ENCODE measurements at places on chromosomes 7 and 10. TPM values are rescaled to one million over a fixed set of nuclear protein-coding genes. Genes with fewer than 3 reads are reported as not detected.

Gene IL6
- total RNA-seq = 0.87 TPM

Gene NPC1L1
- not detected for total RNA-seq

Gene NEUROD6
- not detected for total RNA-seq

Gene PALD1
- 112 TPM for total RNA-seq

Gene HOXA9
- 2.0 TPM for total RNA-seq

Gene CAV1
- 1,079 TPM for total RNA-seq

Gene PRLHR
- not detected for total RNA-seq

Gene SLC25A13
- total RNA-seq = 23.2 TPM

Gene PRSS37
- not detected for total RNA-seq

DNA sequence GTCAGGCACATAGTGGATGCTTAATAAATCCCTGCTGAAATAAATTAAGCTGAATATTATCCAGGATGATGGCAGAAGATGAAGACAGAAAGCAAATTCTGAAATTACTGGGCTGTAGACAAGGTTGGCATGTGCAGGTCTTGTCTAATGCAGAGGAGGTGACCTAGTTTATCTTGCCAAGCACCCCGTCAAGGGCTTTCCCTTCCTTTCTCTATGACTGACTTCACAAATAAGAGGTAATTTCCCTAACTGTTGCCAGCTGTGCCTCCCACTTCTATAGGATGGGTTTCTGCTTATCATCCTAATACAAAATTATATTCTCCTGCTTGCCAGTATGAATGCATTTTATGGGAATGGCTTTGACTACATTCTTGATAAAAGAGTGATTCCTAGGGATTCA is 38.0 kb downstream of the LHFPL3 start:
- no peak for DNase-seq

- no peak for DNase-seq
Observed at GRCh38 chr10:59595593-59595992, 114.1 kb downstream of the SLC16A9 start.

DNA sequence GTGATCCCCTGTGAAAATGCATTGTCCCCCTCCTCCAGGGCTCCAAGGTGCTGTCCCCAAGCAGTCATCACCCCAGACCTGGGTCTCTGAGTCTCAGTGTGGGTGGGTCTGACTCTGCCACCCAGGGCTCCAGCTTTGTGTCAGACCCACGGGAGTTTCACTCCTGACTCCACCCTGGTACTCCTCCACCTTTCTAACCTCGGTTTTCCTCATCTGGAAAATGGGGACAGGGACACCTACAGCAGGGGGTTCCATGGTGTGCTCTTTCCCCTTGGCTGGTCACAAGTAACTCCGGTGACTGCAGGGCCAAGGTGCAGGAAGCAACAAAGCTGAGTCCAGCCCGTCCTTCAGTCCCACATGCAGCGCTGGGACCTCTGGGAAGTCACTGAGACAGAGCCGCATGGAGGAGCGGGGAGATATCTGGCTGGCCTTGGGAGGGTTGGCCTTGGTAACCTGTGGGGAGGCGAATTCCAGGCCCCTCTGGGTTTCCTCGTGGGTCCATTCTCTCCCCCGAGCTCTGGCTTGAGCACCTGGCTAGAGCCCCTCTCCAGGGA is 41.8 kb upstream of the RABGEF1 start:
- no peak for DNase-seq

DNA sequence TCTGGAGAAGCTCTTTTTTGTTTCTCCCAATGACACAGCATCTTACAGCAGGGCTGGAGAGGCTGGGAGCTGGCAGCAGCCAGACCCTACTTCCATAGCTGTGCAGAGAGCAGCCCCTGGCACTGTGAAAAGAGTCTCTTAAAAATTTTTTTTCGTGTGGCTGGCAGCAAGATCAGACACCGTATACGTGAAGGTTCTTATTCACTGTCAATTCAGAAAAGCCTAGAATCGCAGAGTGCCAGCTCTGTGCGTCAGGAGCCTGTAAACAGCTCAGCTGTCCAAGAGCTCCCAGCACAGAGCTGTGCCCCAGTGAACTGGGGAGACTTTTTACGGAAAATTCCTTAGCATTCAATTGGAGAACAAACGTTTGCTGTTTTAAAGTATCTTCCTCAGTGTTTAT is 6.5 kb downstream of the BAG3 start:
- DNase-seq = no peak

DNA sequence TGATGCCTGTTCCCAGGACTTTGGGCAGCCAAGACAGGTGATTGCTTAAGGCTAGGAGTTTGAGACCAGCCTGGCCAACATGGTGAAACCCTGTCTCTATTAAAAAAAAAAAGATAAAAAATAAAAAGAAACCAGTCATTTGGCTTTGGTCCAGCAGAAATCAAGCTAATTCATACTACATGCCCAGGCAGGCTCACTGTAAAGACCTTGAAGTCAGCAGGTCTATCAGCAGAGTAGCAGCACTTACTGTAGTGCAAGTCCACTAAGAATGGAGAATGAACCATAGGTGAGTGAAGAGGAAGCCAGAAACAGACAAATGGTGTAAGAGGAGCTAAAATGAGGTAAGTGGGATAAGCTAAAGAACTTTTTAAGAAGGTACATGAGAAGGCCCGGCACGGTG is 24.7 kb downstream of the PSPH start:
- no peak for DNase-seq

GRCh38 chr10:664301-664700 is 25.2 kb downstream of the DIP2C start:
- no peak for DNase-seq

DNA sequence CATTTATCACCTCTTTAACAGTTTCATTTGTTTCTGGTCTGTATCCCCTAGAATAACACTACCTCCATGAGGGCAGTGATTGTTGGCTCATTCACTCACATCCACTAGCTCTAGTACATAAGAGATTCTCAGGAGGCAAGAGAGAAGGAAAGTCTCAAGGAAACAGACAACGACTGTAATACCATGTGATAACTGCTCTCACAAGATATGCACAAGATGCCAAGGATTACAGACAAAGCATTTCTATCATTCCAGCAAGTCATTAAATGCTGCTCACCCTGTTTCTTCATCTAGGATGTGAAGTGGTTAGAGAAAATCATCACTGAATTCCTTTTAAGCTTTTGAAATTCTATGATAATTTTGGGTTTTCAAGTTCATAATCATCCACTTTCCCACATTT is 115.3 kb downstream of the HIBADH start:
- DNase-seq = no peak

DNA sequence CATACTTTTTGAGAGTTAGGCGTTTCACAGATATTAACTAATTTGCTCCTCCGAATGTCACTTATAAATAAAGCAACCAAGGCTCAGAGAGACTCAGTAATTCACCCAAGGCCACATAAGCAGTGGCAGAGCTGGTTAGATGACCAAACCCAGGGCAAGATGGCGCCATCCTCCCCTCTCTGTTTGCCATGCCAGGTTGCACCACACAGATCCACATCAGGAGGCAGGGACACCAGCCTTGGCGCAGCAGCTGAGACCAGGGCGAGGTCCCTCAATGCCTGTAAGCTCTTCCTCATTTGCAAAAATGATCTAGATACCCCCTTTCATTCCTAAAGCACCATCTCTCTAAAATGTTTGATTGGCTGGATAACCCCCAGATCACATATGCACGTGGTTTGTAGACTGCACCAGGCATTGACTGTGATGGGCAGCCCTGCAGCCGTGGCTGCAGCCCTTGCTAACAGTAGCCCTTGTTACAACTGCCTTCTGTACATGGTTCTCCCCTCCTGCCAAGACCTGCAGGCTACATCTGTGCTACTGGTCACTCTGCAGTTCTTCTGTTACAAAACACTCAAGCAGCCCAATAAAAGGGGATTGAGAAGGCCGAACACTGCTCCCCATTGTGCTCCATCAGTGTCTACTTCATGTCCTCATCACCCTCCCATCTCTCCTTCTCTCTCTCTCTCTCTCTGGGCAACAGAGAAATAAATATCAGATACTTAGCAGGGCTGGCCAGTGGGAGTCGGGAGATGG is 298.6 kb downstream of the PRPF18 start:
- DNase-seq = no peak

DNA sequence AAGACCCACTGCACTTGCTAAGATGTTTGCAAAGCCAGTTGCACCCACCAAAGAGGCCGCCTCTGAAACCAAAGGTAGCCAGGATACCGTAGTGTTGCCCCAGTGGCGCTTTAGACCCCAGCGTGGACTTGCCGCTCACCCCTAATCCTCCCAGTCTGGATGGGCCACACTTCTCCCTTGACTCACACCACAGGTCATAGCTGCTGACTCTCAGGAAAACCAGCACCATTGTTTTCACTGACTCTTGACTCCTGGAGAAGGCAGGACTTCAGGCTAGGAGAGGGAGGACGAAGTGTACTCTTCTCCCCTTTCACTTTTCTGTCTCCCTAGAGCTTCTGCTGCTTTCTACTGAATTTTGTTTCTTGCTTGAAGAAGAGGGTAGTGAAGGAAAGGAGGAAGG is 22.3 kb downstream of the RAB19 start:
- DNase-seq = no peak

DNA sequence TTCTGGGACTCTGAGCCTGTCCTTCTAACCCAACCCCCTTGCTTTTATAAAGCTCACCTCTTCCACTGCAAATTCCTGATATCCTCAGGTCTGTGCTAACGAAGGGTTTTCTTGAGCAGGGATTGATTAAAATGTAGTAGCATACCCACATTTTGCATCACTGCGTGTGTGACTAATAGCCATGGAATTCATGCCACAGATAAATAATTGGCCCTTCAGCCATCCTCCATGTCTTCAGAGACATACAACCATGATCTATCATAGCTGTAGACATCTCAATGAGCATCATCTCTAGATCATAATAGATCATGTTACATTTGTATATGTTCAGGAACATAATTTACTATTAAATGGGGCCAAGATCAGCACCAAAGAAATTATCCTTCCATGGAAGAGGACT is 990.3 kb downstream of the KCNMA1 start:
- DNase-seq = no peak

DNA sequence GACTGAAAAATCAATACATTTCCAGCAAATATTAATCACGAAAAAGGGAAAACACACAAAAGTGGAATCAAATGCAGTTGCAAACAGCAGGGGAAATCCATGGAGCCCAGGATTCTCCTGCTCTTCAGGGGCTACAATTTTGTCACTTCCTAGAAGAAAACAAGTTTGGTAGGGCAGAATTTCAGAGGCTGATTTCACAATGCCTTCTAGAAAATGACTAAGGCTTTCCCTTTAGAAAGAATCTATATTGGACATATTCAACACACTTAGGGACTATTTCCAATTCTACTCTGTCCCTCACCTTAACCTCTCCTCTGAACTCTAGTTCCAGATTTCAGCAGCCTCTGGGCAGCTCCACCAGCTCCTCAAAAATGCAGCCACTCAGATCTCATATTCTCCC is 111.3 kb downstream of the HECTD2 start:
- no peak for DNase-seq

- no peak for DNase-seq
Observed at GRCh38 chr10:72850861-72851260, 42.7 kb upstream of the OIT3 start.

DNA sequence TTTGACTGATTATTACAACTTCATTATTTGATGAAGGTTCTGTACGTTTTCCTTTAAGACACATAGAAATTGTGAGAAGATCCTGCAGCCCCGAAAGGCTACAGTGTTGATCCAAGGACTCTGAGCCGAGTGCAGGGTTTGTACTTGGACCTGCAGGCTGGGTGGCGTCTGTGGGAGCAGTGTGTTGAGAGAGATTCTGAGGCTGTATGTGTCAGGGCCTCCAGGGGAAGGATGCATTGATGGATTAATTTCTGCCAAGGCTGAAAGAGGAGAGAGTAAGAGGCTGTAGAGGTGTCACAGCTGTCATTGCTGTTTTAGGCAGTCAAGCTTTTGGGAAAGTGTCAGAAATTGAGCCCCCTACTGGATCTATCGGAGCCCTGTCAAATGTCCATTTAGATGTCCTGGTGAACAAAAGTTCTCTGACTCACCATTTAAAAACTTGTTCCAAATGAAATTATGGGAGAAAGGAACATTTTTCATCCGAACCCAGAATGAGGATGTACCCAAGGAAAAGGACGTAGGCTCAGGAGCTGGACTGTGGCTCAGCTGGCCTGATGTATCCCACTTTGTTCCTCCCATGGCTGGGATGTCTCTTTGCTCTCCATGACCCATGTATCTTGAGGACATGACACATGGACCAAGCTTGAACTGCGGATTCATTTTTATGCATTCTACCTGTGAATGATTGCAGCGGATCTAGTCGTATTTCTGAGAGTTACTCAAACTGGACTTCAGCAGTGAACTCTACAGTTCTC is 102.2 kb downstream of the TCF7L2 start:
- peak; percentile 51 for DNase-seq

DNA sequence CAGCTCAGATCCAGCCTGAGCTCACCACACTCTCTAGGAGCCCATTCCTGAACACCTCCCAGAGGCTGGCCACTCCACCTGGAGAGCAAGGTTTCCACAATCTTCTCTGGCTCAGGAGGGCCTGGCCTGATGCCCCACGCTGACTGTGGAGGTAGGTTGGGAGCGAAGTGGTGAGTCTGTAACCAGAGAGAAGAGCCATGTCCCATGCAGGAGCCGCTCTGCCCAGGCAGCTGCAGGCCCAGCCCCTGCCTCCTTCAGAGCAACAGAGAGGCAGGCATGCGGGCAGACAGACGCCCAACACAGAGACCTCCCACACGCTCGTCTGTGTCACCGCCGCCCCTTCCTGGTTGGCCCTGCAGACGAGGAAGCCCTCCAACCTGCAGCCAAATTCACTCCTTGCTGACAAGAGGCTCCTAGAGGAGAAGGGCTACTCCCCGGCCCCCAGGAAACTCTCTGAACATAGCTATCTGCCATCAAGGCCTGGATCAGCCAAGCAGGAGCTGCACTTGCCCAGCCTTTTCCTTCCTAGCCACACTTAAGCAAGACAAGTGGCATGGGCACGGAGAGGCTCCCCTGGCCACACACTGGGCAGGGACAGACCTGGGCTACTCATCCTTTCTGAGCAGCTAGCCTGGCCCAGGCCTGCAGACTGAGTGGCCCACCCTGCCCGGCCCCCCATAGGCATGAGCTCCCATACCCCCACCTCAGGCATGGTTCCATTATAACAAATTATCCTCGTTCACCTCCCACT is 101.9 kb downstream of the GRID1 start:
- no peak for DNase-seq

- DNase-seq = no peak
Observed at GRCh38 chr7:72057796-72058195, 354.3 kb downstream of the CALN1 start.

- peak; percentile 32 for DNase-seq
Observed at GRCh38 chr10:102621443-102622325, 22.6 kb upstream of the TRIM8 start.
